ENCODE measurements at places on chromosomes 2 and 18.

GRCh38 chr18:77557046-77557587, 307.5 kb downstream of the GALR1 start:
- DNase-seq = no peak

GRCh38 chr2:190090148-190090547, 27.6 kb upstream of the MSTN start:
- DNase-seq = no peak

GRCh38 chr2:136108463-136108862, 9.5 kb downstream of the CXCR4 start:
- DNase-seq = no peak

- DNase-seq = no peak
Observed at GRCh38 chr2:237604391-237604790, 13.9 kb upstream of the RAB17 start.

DNA sequence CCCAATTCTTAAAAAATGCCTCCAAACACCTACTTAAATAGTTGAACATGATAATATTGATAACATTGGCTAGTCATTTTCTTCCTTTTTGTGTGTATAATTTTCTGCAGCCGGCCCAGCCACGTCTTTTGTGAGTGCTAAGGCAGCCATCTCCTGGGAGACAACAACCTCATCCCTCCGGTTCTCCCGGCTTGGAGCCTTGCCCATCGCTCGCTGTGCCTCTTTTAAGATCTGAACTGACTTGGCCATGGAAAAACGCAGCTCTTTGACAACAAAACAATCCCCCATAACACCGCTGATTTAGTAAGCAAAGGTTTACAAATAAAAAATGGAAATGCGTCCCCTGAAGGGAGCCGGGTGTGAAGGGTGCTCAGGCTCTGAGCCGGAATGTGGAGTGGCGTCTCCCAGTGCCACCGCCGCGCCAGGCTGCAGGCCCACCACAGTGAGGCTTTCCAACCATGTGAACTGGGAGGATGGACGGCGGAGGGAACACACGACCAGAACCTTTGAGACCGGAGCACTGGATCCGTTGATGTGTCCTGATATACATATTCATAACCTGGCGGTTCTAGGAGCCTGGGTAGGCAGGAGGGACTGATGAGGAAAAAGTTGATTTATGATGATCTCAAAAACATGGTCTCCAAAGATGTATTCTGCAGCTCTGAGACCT, 87.4 kb downstream of the SMIM21 start:
- DNase-seq = no peak

DNA sequence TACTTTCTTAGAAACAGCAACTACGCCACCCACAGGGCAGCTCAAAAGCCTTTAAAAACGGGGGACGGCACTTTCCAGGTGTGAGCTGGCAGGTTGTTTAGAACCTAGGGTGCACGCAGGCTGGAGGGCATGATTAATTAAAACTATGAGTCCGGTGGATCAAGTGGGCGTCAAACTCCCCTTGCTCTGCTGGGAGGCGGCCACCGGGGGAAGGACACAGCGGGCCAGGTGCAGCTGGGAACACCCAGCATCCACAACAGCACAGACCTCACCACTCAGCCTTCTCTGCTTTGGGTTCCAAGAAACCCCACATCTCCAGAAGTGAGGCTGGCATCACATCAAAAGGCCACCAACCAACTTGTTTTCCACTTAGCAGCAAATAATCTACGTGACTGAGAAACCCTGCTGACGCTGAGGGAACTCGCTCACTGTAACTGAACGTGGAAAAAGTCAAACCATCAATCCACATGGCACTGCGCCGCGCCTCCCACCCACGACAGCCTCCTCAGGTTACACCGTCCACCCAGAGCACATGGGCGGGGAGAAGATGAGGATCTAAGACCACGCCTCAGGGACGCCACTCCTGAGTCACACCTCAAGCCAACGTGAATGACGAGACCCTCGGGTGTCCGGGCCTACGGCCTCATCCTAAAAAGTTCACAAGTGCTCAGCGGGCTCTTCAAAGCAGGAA, 118.2 kb downstream of the ZNF516 start:
- DNase-seq = no peak

All from stimulated activated CD8-positive, alpha-beta memory T cell treated with anti-CD3 and anti-CD28 coated beads, Interleukin-15, amount 100 ng/mL, for 24 hours (primary cell).